ENCODE measurements at places on chromosomes 16 and 17.

DNA sequence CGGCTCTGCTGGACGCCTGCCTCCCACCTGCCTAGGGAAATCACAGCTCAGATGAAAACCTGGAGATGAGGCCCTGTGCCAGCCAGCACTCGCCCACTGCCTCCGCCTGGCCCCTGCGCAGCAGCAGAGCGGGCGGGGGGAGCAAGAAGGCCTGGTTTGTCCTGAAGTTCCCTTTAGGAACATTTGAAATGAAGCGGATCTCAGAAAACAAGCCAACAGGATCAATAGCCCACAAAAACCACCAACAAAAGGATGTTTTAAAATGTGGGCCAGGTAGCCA lies 48.0 kb downstream of the RBFOX3 start:
- peak; percentile 13 for DNase-seq

DNA sequence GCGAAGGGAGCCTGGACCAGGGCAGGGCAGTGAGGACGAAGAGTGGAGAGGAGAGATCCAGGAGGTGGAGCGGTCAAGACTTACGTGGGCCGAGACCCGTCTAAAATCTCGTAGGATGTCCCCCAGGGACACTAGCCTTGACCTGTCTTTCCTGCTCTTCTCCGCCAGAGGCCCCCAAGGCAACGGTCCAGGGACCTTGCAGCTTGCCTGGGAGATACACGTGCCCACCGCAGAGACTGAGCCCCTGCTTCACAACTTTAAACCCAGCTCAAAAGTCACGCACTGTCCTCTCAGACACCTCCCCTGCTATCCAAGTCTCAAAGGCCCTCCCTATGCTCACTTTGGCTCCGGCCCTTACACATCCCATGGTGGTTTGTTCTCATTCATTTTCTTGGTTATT lies 9.4 kb downstream of the TIGD7 start:
- no peak for DNase-seq

GRCh38 chr16:67091906-67092566 lies 17.7 kb upstream of the PHAF1 start:
- no peak for DNase-seq

GRCh38 chr17:64538508-64539130 lies 31.8 kb downstream of the CEP95 start:
- DNase-seq = no peak

Data from DMS79 treated with DMSO at 0.1 percent for 48 hours (cell line).